ENCODE measurements at places on chromosomes 16 and 17.

GRCh38 chr17:43949781-43950180 lies 4.0 kb downstream of the PYY start:
- DNase-seq: no peak

GRCh38 chr16:26644912-26645543 lies 421.7 kb upstream of the C16orf82 start:
- DNase-seq: no peak

DNA sequence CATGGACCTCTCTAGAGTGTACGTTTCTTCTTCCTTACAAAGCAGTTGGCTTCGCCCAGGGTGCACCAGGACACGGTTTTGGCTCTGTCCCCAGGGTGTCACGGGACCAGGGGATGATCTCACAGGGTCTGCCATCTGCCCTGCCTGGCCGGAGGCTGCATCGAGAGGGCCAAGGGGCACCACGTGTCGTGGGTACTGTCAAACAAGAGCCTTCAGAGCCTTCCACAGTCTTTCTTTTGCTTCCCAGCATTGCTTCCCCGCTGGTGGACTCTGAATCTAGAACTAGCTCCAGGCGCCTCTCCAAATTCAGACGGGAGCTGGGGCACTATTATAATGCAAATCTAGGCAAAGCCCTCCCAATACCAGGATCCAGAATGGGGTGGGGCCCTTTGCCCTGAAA lies 47.9 kb downstream of the MAPT start:
- DNase-seq: no peak

GRCh38 chr16:89013692-89014402 lies 36.8 kb upstream of the CBFA2T3 start:
- no peak for DNase-seq

- no peak for DNase-seq
Measured at GRCh38 chr17:65601145-65601544, 39.7 kb upstream of the AXIN2 start.

DNA sequence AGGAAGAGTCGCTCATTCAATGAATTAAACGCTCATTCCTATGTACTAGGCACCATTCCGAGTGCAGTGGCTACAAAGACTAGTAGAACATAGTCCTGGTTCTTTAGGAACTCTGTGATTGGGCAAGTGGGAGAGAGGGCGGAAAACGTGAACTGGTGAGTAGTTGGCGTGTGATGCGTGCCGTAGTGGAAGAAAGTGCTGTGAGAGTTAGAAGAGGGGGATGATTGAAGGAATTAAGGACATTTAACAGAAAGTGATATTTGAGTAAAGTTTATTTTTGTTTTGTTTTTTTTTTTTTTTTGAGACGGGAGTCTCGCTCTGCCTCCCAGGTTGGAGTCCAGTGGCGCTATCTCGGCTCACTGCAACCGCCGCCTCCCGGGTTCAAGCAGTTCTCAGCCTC lies 7.9 kb upstream of the SLFN14 start:
- DNase-seq: no peak

DNA sequence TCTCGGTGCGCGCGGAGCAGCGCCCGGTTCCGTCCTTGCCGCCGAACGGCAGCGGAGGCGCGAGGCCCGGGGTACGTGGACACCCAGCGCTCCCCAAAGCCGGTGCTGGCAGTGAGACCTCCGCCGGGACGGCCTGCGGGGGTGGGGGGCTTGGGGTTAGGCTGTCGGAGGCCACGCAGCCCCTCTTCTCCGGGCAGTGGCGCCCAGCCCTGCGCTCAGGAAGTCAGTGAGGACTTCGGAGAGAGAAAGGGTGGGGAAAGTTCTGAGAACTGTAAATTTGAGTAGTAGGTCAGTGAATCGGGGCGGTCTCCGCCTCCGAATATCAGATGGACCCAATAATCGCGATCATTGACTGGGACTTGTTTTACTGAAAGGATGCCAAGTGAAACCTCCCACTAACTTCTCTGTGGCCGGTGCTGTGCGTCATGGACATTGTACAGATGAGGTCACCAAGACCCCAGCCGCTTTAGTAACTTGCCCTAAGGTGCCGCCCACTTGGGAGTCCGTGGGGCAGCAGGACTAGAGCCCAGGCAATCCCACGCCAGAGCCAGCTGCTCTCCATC lies 468 bp downstream of the IL4R start:
- DNase-seq: no peak

DNA sequence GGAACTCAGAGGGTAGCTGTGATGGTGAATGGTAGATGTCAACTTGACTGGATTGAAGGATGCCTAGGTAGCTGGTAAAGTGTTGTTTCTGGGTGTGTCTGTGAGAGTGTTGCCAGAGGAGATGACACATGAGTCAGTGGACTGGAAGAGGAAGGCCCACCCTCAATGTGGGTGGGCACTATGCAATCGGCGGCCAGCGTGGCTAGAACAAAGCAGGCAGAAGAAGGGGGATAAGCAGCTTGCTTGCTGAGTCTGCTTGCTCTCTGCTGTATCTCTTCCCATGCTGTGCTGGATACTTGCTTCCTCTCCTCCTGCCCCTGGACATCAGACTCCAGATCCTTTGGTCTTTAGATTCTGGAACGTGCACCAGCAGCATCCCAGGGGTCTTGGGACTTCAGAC lies 128.1 kb downstream of the AIPL1 start:
- DNase-seq: no peak

- no peak for DNase-seq
Measured at GRCh38 chr17:76458580-76459490, 5.9 kb upstream of the UBE2O start.

DNA sequence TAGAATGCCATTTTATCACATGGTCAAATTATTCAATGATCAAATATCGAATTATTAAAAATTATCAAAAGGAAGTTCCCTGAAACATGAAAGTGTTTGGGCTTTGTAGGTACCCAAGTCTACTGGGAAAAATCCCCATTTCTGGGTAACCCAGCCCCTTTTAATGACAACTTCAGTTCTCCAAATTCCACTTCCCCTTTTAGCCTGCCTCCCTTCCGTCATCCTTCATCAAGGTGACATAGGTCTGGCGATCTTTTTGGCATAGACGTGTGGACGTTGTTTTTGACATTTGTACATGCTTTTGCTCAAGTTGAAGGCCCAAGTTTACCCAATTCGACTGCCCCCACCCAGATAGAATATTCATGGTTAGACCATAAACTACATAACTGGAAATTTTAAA lies 660.9 kb downstream of the MAF start:
- no peak for DNase-seq

- DNase-seq: no peak
Measured at GRCh38 chr16:49523435-49524159, 150.0 kb downstream of the C16orf78 start.

GRCh38 chr16:30010844-30011713 lies at the start of gene DOC2A:
TSS of gene DOC2A (minus strand) at chr16:30011027. CDS start at chr16:30010222, 805 bp downstream.
- no peak for DNase-seq

GRCh38 chr17:74840989-74841666 lies 18.6 kb downstream of the GRIN2C start:
- DNase-seq: no peak

- no peak for DNase-seq
Measured at GRCh38 chr17:65185668-65186382, 48.7 kb downstream of the RGS9 start.

GRCh38 chr16:82368041-82368440 lies 198.0 kb upstream of the MPHOSPH6 start:
- DNase-seq: no peak

- DNase-seq: no peak
Measured at GRCh38 chr17:62134397-62134796, 69.3 kb upstream of the MED13 start.

DNA sequence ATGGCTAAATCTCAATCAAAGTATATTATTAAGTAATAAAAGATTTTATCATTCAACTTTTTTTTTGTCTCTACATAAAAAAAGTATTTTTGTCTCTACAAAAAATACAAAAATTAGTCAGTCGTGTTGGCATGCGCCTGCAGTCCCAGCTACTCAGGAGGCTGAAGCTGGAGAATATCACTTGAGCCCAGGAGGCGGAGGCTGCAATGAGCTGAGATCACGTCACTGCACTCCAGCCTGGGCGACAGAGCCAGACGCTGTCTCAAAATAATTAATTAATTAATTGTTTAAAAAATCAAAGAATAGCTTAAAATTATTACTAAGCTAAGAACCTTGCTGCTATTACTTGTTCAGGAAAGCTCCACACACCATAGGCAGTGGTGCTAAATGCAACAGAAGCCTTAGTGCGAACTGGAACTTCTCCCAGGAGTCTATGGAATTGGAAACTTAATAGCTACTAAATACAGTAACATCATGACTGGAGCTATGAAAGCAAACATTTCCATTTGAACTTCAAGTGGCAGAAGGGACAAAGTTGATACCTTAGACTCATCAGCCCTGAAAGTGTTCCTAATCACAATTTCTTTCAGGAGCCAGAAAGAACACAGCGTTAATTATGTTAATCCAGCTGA lies 22.6 kb downstream of the ADCY9 start:
- DNase-seq: no peak

GRCh38 chr16:73804456-73804855 lies 492.2 kb upstream of the PSMD7 start:
- no peak for DNase-seq

DNA sequence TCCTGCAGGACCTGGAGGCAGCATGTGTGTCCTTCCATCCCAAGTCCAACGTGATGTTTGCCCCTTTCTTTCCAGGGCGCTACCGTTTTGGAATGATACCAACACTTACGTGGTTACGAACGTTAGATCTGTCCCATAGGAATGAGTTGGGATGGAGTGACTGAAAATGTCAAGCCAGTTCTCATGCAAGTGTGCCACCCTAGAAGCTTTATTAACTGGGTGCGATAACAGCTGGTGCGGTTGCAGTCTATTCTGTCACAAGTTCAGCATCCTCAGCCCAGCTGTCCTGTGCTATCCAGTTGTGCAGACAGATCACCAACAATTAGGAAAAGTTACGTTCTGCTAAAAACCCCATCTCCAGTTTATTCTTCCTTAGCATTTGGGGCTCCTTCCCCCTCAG lies 52.5 kb downstream of the BANP start:
- DNase-seq: no peak

DNA sequence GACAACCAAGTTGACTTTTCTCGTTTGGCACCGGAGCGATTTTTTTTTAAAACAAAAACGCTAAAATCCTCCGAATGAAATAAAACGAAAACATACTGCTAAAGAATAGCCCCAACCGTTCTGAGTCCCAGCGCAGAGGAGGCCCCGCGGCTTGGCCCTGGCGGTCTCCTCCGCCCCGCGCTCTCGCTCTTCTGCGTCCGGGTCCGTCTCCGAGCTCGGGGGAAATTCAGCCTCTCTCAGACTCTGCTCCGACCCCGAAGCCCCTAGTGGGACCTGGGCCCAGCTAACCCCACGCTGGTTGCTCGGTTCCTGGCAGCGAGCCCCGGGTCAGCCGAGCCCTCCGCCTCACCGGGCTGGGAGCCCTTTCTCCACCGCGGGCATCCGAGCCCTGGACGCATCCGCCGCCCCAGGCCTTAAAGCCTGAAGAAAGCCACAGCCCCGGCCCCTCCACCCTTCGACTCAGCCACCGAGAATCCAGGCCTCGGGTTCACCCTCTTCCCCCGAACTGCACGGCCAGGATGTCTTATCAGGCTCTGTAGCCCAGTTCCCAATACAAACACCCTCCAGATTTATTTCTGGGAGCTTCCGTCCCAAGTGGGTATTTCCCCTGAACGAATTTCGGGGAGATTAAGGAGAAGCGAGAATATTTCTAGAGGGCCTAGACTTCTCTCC lies 1.2 kb downstream of the TBX2 start:
- DNase-seq: no peak

- DNase-seq: no peak
Measured at GRCh38 chr16:66262253-66263167, 104.0 kb upstream of the CDH5 start.

DNA sequence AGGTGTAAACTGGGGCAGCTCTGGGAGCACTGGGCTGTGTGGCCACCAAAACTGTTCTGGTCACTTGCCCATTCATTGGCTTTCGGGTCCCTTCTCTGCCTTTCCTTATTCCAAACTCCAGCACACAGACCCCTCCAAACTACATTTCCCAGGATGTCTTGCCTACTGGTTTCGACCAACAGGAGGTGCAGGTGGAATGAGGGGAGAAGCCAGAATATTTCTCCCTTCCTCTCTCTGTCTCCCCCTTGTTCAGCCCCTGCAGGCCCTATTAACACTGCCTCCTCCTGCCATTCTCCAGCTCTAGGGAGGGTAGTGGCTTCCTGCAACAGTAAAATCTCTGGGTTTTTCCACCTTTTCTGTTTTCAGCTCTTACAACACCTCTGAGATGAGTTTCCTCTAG lies 13.2 kb upstream of the NAGPA start:
- no peak for DNase-seq

DNA sequence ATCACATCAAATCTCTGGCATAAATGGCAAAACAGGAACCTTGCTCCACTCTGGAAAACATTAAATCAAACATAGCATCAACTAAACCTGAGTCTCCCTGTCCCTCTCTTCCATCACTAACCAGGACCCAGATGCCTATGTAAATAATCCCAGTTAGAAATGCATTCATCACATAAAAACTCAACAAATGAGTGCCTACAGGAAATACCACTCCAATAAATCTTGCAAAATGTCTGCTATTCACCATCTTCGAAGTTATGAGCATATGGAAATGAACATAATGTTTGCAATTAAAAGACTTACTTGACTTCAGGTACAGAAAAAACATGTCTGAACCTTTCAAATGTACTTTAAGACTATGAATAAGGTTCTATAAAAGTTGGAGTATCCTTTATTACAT lies 425.0 kb downstream of the CDH11 start:
- no peak for DNase-seq

DNA sequence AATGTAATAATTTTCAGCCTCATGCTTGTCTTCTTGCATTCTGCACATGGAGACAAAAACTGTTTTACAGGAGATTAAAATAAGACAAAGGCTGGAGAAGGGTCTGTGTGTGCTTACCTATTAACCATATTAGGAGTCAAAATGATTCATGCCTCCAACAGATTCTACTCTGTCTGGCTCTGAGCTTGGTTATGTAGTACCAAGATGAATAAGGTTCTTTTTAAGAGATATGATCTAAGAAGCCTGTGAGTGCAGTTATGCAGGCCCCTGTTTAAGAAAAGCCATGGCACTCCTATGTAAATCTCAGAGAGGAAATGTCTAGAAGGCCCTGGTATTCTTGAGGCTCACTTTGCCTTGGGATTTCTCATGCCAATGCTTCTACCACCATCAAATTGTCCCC lies 486.6 kb upstream of the CDH11 start:
- no peak for DNase-seq

DNA sequence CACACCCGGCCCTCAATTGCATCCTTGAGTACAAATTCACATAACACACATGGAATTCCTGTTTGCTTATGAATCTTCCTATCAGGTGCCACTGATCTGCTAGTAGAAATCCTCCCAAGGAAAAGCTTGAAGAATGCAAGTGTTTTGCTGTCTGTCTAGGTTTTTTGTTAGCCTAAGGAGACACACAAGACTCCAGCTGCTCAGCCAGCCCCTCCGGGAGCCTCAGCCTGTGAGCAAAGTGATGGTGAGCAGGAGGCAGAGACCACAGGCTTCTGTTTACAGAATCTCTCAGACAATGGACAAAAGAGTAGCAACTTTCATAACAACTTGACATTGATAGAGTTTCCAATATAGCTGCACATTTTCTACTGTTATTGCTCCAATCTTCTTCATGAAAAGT lies 18.4 kb upstream of the PRKCA start:
- DNase-seq: no peak

GRCh38 chr17:33469911-33470310 lies 176.8 kb upstream of the ASIC2 start:
- DNase-seq: no peak

Data from stimulated activated CD4-positive, alpha-beta T cell treated with anti-CD3 and anti-CD28 coated beads, TNF-alpha, amount 100 ng/mL, for 1 hour (primary cell).